Amygdala (tissue), 56 donors: ENCODE measurements at places on chromosomes 12 and 14.

DNA sequence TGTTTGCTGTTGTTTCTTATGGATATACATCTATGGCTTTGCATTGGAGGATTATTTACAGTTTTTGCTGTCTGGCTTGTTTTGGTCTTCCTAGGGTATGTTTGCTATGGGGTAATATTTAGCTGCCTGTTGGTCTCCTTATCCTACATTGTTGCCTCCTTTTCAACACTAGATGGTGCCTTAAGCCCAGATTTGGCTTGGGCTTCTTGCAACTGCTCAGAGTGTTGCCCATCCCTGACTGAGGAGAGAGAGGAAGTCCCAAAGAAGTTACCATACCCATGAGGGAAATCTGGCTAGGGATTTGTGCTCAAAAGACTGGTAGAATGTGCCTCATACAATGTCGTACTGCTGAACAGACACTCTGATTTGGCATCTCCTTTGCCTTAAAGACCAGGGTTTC, 94.6 kb upstream of the MUCL1 start:
- no peak for DNase-seq

GRCh38 chr12:44654646-44655639, 221.2 kb downstream of the NELL2 start:
- DNase-seq = no peak

DNA sequence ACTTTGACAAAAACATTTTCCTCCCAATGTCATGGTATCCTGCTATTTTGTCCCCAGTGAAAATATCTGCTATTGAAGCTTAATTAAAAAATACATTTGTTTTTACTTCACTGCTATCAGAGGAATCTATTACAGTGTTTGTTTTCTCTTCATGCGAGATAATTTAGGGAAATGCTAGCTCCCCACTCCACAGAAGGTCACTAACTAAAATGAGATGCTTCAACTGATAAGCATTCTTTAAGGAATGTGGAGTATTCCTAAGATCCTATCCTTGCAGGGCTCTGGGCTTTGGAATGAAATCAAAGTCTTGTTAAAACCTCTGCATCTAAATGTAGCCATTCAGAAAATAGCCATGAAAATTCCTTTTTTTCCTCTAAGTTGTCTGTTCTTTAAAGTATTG, 39.5 kb downstream of the PAX9 start:
- DNase-seq = no peak

GRCh38 chr14:97277711-97278110, 480.5 kb downstream of the VRK1 start:
- DNase-seq = no peak
